ENCODE measurements at places on chromosomes 3 and 15. TPM values are rescaled to one million over a fixed set of nuclear protein-coding genes. Genes with fewer than 3 reads are reported as not detected.

- DNase-seq: no peak
Observed at GRCh38 chr15:27854601-27855000, 244.5 kb downstream of the OCA2 start.

- DNase-seq: no peak
Observed at GRCh38 chr3:160446522-160447056, 3.0 kb downstream of the TRIM59 start.

The TMEM207 gene
- total RNA-seq: not detected

- peak; percentile 58 for DNase-seq
Observed at GRCh38 chr3:52446631-52447511, 2.0 kb upstream of the SEMA3G start.

The GRM2 gene
- total RNA-seq: 2.1 TPM

The LTF gene
- total RNA-seq: not detected

- no peak for DNase-seq
Observed at GRCh38 chr3:34109846-34110245, 311.4 kb downstream of the PDCD6IP start.

DNA sequence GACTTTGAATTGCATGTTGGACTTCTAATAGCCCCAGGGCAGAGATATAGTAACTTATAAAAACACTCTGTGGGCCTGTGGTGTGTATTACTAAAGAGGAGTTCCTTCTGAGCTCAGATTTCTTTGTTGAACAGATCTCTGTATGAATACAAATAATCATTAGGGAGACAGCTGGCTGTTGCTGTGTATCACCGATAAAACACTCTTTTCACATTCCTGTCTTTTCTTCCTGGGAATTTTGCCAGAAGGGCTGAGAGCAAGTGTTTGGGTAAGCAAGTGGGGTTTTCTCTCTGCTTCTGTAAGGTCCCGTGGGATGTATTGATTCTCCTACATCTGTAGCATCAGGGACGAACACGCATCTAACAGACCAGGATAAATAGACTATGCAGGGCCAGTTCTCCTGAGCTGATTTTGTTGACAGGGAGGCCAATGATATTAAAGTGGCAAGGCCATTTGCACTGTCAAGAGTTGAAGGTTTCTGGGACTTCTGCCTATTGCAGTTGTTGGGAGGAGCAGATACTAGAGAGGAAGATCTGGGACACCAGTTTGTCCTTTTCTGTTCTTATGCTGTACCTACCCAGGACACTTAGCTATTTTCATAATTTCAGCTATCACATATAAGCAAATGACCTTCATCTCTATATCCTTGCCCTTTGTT, 225.9 kb upstream of the CD96 start:
- DNase-seq: no peak

DNA sequence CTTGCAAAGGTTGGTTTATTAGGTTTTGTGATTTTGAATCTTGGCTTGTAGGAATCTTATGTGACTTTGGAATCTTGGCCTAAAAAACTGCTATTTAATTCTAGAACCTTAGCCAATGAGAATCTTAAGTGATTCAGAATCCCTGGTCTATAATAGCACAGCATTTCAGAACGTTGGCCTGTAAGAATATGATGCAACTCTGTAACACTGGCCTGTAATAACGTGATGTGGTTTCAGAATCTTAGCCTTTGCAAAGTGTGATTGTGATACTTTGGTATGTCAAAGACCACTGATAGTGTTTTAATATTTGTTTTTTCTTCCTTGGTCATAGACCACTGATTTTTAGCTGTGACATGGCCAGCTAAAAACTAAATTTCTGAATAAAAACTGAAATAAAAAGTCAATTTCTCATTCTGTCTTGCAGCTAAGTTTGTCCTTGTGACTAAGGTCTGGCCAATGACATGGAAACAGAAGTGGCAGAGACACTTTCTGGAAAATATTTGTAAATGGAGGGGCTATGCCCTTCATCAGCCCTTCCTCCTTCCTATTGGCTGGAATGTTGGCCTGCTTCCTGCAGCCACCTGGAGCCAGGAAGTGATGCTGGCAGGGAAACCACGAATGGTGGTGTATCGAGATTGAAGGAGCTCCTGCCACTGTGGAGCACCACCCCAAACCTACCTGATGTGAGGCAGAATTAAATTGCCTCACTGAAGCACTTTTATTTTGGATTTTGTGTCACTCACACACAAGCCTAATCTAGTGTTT, 42.3 kb upstream of the CORO2B start:
- DNase-seq: no peak

The SKOR1 gene
- 1.6 TPM for total RNA-seq

Data from T-cell (primary cell).